ENCODE measurements at places on chromosomes 7 and 10.
A peak's percentile ranks its signal among the peaks of the same experiment; 100 is the strongest.

- no peak for DNase-seq
These were observed 1.0 kb downstream of the ATE1 start for GRCh38 chr10:121926671-121927317.

- no peak for DNase-seq
These were observed 194.3 kb downstream of the TPK1 start for GRCh38 chr7:144641389-144642044.

GRCh38 chr7:15403751-15404150 lies 158.1 kb downstream of the AGMO start:
- DNase-seq: peak; percentile 30

GRCh38 chr7:102425639-102426267 lies 7.6 kb upstream of the ORAI2 start:
- DNase-seq: no peak
